ENCODE measurements at places on chromosomes 7 and 10. TPM values are rescaled to one million over a fixed set of nuclear protein-coding genes. Genes with fewer than 3 reads are reported as not detected.

SPDYE6 gene
- total RNA-seq: not detected

DNA sequence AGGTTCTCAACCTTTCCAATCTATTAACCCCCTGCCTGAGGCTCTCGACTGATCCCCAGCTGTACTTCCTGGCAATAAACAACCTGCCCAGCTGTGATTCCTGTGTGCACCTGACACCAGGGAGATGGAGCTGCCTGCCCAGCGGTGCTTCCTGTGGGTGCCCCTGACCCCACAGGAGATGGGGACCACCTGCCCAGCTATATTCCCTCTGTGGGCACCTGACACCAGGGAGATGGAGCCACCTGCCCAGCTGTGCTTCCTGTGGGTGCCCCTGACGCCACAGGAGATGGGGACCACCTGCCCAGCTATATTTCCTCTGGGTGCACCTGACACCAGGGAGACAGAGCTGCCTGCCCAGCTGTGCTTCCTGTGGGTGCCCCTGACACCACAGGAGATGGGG, 184.0 kb downstream of the DIP2C start:
- no peak overlapping the region for H3K4me3 ChIP-seq
- peaks cover 6% of the 10 kb centered on the region for H3K4me1 ChIP-seq
- no peak overlapping the region for H3K27ac ChIP-seq
- no peaks in the 10 kb centered on the region for H3K36me3 ChIP-seq
- H3K27me3 ChIP-seq: no peaks in the 10 kb centered on the region

- peak; percentile 82 for DNase-seq
- peak overlapping the region; percentile 90 for H3K4me3 ChIP-seq
- peaks cover 10% of the 10 kb centered on the region for H3K36me3 ChIP-seq
- peak overlapping the region; percentile 98 for H3K27ac ChIP-seq
These were observed 782 bp downstream of the IFIT5 start for GRCh38 chr10:89414879-89415821.

GRCh38 chr7:30321089-30321881, 36.9 kb downstream of the ZNRF2 start:
- H3K4me1 ChIP-seq: peaks cover 25% of the 10 kb centered on the region
- H3K36me3 ChIP-seq: no peaks in the 10 kb centered on the region
- no peak for DNase-seq
- H3K27ac ChIP-seq: peak overlapping the region; percentile 49
- H3K27me3 ChIP-seq: no peaks in the 10 kb centered on the region
- peak overlapping the region; percentile 5 for H3K4me3 ChIP-seq

SMKR1 gene
- not detected for total RNA-seq

DNA sequence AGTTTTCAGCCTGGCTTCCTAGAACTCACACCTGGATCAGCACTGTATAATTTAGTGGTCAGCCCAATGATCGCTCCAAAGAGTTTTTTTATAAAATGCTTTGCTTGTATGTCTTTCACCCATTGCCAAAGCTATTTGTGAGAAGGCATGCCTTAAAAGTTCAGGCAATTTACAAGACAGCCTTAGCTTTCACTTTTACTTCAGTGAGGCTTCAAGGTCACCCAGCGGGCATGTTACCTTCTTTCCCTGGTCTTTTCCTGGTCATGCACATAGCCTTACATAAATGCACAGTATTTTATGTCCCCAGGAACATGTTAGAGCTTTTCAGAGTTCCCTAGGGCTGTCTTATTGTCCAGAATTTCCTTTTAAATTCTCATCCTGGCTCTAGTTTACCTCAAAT, 179.9 kb upstream of the TMEM72 start:
- no peaks in the 10 kb centered on the region for H3K27me3 ChIP-seq
- H3K27ac ChIP-seq: no peak overlapping the region
- DNase-seq: no peak
- H3K4me1 ChIP-seq: no peaks in the 10 kb centered on the region
- H3K4me3 ChIP-seq: no peak overlapping the region
- no peaks in the 10 kb centered on the region for H3K36me3 ChIP-seq

TACC2 gene
- total RNA-seq: 236 TPM

DNA sequence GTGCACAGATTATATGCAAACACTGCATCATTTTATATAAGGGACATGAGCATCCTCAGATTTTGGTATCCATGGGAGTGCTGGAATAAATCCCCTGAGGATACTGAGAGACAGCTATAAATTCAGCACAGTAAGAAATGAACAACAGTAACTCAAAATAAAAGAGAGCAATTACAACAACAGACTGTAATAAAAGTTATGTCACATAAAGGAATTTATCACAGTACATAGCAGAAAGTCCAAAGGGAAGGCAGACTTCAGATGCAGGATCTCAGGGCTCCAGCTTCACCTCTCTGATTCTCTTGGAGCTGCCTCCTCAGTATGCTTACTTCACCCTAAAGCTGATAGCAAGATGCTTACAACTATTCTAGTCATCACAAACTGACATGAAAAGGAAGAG, 43.9 kb upstream of the STRIP2 start:
- H3K4me1 ChIP-seq: no peaks in the 10 kb centered on the region
- no peak for DNase-seq
- peaks cover 22% of the 10 kb centered on the region for H3K36me3 ChIP-seq
- H3K4me3 ChIP-seq: no peak overlapping the region

GRCh38 chr10:85849315-85849714, 517.3 kb downstream of the GRID1 start:
- H3K36me3 ChIP-seq: no peaks in the 10 kb centered on the region
- H3K27me3 ChIP-seq: no peaks in the 10 kb centered on the region
- H3K27ac ChIP-seq: no peak overlapping the region
- H3K4me1 ChIP-seq: no peaks in the 10 kb centered on the region

GPR15LG gene
- not detected for total RNA-seq

- DNase-seq: peak; percentile 74
- no peaks in the 10 kb centered on the region for H3K4me1 ChIP-seq
- no peaks in the 10 kb centered on the region for H3K36me3 ChIP-seq
- H3K27me3 ChIP-seq: no peaks in the 10 kb centered on the region
- no peak overlapping the region for H3K27ac ChIP-seq
- H3K4me3 ChIP-seq: no peak overlapping the region
These were observed 87.1 kb downstream of the CYP26A1 start for GRCh38 chr10:93160829-93161228.

DNA sequence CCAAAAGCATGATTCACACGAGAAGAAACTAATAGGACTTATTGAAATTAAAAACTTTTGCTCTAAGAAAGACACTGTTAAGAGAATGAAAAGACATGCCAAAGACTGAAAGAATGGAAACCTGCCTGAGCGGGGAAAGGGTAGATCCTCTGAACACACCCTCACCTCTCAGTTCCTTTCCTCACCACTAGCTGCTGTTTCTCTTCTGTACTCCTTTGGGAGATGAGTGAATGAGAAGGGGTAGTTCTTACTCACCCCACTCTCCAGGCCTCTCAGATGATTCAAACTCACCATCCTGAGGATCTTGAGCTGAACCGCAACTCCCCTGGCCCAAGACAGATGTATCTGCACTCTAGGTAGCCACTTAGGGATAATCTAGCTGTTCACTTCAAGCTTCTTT, 41.9 kb downstream of the IQUB start:
- H3K27me3 ChIP-seq: no peaks in the 10 kb centered on the region
- H3K36me3 ChIP-seq: no peaks in the 10 kb centered on the region
- no peak overlapping the region for H3K4me3 ChIP-seq
- no peak overlapping the region for H3K27ac ChIP-seq

MMP21 gene
- not detected for total RNA-seq

FKBP6 gene
- total RNA-seq: not detected

- DNase-seq: peak; percentile 33
- no peaks in the 10 kb centered on the region for H3K4me1 ChIP-seq
- H3K36me3 ChIP-seq: peaks cover 29% of the 10 kb centered on the region
- no peaks in the 10 kb centered on the region for H3K27me3 ChIP-seq
- no peak overlapping the region for H3K27ac ChIP-seq
These were observed 30.3 kb downstream of the PROSER2 start for GRCh38 chr10:11853468-11853867.

- peak; percentile 98 for DNase-seq
- peak overlapping the region; percentile 95 for H3K27ac ChIP-seq
- H3K4me1 ChIP-seq: peaks cover 52% of the 10 kb centered on the region
- no peaks in the 10 kb centered on the region for H3K27me3 ChIP-seq
- H3K36me3 ChIP-seq: no peaks in the 10 kb centered on the region
These were observed 8.0 kb upstream of the HSPB1 start for GRCh38 chr7:76294344-76295024.

GRCh38 chr10:3757638-3758490, 27.1 kb downstream of the KLF6 start:
- H3K27me3 ChIP-seq: no peaks in the 10 kb centered on the region
- H3K36me3 ChIP-seq: no peaks in the 10 kb centered on the region
- H3K4me3 ChIP-seq: no peak overlapping the region
- H3K4me1 ChIP-seq: peaks cover 11% of the 10 kb centered on the region
- DNase-seq: no peak
- H3K27ac ChIP-seq: peak overlapping the region; percentile 42

- peak overlapping the region; percentile 67 for H3K27ac ChIP-seq
- DNase-seq: no peak
- no peaks in the 10 kb centered on the region for H3K27me3 ChIP-seq
- no peaks in the 10 kb centered on the region for H3K36me3 ChIP-seq
These were observed 103.0 kb upstream of the KLF6 start for GRCh38 chr10:3887885-3888476.

DNA sequence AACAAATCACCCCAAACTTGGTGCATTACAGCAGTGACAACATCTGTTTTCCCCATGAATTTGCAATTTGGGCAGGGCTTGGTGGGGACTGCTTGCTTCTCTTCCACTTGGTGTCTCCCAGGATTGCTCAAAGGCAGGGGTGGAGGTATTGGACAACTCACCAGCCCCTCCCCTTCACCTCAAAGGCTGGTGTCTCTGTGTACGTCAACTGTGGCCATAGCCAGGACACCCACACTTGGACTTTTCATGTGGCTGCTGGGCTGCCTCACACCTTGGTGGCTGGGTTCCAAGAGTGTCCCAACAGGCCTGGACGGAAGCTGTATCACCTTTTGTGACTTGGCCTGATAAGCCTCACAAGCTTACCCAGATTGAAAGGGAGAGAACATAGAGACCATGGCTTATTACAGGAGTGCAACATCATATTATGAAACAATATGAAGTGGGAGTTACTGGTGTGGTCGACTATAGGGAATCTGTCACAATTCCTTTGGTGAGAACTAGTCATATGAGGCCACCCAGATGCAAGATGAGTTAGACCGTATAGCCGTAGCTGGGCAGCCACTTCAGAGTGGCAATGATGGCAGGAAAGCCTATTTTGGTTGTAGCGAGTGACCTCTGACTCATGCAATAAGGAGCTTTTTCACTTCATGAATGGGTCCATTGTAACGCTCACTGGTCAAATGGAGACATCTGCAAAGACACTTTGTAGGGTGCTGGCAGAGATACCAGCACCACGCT, 187.6 kb upstream of the ITGB1 start:
- DNase-seq: no peak
- H3K27ac ChIP-seq: no peak overlapping the region
- H3K4me1 ChIP-seq: no peaks in the 10 kb centered on the region
- no peaks in the 10 kb centered on the region for H3K27me3 ChIP-seq

DNA sequence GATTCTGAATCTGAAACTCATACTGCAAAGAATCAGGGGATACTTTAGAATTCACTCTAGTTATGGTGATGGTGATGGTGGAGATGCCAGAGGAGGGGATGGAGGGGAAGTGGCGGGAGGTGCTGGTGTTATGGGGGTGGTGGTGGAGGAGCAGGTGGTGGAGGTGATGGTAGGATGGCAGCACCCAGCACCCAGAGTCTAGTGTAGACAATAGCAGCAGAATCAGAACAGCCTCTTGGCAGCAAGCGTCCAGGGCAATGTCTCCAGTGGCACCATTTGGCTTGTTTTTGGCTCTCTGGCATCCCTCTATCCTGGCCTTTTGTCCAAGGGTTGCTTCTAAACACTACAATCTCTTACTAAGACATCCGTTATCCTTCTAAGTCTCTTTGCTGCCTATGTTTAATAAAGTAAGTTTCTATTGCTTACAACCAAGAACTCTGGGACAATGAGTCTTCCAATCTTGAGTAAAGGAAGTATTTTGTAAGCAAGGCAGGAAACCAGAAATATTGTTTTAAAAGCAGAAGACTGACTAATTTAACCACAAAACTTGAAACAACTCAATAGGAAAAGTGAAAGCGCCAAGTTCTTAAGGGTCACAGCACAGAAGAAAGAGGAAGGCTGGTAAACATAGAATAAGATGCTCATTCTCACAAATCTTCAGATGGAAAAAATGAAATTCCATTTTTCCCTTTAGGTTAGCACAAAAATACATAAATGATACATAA, 42.4 kb upstream of the GDF10 start:
- H3K27ac ChIP-seq: no peak overlapping the region
- no peaks in the 10 kb centered on the region for H3K27me3 ChIP-seq
- no peaks in the 10 kb centered on the region for H3K36me3 ChIP-seq

- no peaks in the 10 kb centered on the region for H3K36me3 ChIP-seq
- no peaks in the 10 kb centered on the region for H3K4me1 ChIP-seq
- DNase-seq: no peak
- no peak overlapping the region for H3K4me3 ChIP-seq
- no peaks in the 10 kb centered on the region for H3K27me3 ChIP-seq
These were observed 20.1 kb downstream of the CACNA2D1 start for GRCh38 chr7:82423446-82423845.

SLC13A1 gene
- total RNA-seq: not detected

DNA sequence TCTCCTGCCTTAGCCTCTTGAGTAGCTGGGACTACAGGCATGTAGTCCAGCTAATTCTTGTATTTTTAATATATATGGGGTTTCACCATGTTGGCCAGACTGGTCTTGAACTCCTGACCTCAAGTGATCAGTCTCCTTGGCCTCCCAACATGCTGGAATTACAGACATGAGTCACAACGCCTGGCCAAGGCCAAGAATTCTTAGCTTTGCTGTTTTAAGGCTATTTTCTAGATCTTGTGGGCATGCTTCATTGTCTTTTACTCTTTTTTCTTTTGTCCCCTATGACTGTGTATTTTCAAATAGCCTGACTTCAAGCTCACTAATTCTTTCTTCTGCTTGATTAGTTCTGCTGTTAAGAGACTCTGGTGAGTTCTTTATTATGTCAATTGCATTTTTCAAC, 56.4 kb upstream of the TAS2R16 start:
- no peaks in the 10 kb centered on the region for H3K36me3 ChIP-seq
- DNase-seq: no peak
- no peaks in the 10 kb centered on the region for H3K4me1 ChIP-seq
- no peaks in the 10 kb centered on the region for H3K27me3 ChIP-seq

DNA sequence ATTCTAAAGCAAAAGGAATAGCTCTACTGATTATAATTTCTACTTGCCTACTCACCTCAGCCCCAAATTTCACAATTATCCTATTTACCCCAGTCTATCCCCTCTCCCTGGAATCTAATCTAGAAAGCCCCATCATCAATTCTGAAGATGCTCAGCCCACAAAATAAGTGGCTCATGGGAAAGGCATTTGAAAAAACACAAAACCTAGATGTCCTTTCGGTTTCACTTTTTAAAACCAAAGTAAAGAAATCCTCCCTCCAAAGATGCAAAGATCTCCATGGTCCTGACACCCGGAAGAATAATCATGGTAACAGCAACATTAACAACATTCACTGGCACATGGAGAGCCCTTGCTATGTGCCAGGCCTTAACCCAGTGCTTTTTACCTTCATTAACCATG, 224.8 kb downstream of the FGFR2 start:
- no peak overlapping the region for H3K4me3 ChIP-seq
- DNase-seq: no peak
- H3K4me1 ChIP-seq: no peaks in the 10 kb centered on the region
- H3K36me3 ChIP-seq: no peaks in the 10 kb centered on the region
- no peaks in the 10 kb centered on the region for H3K27me3 ChIP-seq
- H3K27ac ChIP-seq: no peak overlapping the region

GRCh38 chr7:77548206-77548605, 11.1 kb downstream of the PTPN12 start:
- peak overlapping the region; percentile 11 for H3K27ac ChIP-seq
- H3K4me1 ChIP-seq: peaks cover 58% of the 10 kb centered on the region
- no peak overlapping the region for H3K4me3 ChIP-seq
- no peak for DNase-seq
- H3K36me3 ChIP-seq: no peaks in the 10 kb centered on the region

GRCh38 chr10:26779176-26779860, 81.4 kb downstream of the ABI1 start:
- DNase-seq: no peak
- peaks cover 16% of the 10 kb centered on the region for H3K4me1 ChIP-seq
- H3K4me3 ChIP-seq: no peak overlapping the region
